ENCODE measurements at places on chromosomes 7 and 10. TPM values are rescaled to one million over a fixed set of nuclear protein-coding genes. Genes with fewer than 3 reads are reported as not detected.

TMEM243 gene
- polyA plus RNA-seq = 35.2 TPM

COL28A1 gene
- polyA plus RNA-seq = not detected

HYAL4 gene
- not detected for polyA plus RNA-seq

BZW2 gene
- 41.2 TPM for polyA plus RNA-seq

SYT15 gene
- polyA plus RNA-seq = 0.07 TPM

AKR1C4 gene
- polyA plus RNA-seq = not detected

NKX1-2 gene
- not detected for polyA plus RNA-seq

LIPK gene
- polyA plus RNA-seq = not detected

PIP gene
- polyA plus RNA-seq = not detected

HTR7 gene
- polyA plus RNA-seq = 0.61 TPM

ABCB1 gene
- polyA plus RNA-seq = 56.0 TPM

XPNPEP1 gene
- 57.7 TPM for polyA plus RNA-seq

PPP1R9A gene
- 5.5 TPM for polyA plus RNA-seq

PNLIPRP2 gene
- not detected for polyA plus RNA-seq
